ENCODE measurements at places on chromosomes 5 and 9.

DNA sequence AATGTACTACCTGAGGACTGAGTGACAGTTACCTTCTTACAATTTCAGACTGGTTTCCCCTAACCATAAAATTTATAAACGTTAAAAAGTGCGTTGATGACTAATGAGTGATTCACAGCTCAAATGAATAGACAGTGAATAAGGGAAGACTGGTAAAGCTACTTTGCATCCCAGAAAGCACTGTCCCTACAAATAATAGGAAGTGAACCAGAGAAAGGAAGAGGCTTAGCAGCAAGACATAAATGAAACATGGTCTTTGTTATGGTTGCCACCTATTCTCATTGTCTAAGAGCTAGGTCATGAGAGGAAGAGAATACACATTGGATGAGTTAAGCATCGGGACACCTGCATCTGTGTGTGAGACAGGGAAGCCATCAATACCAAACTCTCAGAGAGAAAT is 849.2 kb downstream of the TAF11L14 start:
- DNase-seq: no peak

DNA sequence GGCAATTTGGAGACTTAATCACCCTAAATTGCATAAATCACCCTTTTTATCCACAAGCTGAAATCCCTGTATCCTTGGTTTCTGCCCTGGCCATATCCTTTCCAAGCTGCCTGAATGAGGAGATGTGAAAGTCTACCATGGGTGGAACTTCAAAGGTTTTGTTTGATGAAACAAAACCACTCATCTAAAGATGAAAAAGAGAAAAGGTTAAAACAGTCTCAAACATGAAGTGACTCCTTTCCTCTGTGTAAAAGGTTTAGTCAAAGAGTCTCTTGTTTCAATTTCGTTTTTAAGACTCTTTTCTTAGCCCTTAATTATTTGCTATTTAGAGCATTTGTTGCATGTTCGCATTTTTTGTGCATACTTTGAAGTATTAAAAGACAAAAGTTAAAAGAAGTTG is 11.2 kb downstream of the SLC45A2 start:
- no peak for DNase-seq

DNA sequence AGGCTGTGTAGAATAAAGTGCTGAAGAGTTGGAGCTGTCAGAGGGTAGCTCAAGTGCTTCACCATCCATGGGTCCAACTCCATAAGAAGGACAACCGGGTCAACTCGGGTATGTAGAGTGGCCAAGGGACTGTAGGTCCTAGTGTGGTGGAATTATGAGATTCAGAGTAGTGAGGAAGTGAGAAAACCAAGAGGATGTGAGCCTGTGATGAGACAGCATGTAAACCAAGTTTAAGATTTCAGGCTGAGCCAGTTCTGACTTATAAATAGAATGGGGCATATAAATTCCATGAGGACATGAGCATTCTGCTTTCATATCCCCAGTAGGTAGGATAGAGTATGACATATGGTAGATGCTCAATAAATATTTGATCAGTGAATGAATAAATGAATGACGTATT is 96.3 kb downstream of the CFAP95 start:
- DNase-seq: no peak

DNA sequence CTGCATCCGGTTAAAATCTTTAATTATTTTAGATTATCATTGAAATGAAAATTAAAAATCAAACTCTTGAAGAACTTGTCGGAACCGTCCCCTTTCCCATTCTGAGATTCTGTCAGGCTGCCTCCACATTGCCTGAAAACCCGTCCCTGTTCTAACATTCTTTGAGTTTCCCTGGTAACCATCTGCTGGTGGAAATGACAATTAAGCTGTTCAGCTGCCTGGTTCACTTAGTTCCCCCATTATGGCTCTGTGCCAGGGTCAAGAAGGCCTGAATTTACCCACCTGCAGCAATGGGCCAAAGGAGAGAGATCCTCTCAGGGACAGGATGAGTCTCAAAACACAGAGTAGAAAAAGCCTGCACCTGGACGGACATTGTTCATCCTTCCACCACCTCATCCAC is 11.8 kb upstream of the TCOF1 start:
- DNase-seq: peak; percentile 47

GRCh38 chr5:99644822-99645221 is 716.0 kb upstream of the CHD1 start:
- no peak for DNase-seq

DNA sequence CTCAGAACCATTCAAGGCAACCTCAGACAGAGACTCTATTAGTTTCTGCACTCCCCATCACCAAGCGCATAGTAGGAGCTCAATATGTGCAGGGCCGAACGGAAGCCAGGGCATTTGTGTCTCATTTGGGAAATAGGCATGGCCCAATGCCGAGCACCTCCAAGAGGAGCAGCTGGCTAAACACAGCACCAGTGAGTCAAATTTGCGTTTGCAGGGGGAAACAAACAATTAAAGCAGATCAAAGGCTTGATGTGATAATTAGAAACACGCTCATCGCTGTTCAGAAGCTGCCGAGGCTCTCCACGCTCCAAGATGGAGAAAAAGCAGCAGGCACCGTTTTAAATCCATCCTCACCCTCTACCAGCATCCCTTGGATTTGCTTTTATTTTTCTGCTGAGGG is 225.3 kb downstream of the AGTPBP1 start:
- peak; percentile 37 for DNase-seq

- peak; percentile 34 for DNase-seq
These were observed 1.7 kb downstream of the UBE2QL1 start for GRCh38 chr5:6450319-6450833.

- DNase-seq: no peak
These were observed 233.6 kb downstream of the MAST4 start for GRCh38 chr5:66829826-66830225.

DNA sequence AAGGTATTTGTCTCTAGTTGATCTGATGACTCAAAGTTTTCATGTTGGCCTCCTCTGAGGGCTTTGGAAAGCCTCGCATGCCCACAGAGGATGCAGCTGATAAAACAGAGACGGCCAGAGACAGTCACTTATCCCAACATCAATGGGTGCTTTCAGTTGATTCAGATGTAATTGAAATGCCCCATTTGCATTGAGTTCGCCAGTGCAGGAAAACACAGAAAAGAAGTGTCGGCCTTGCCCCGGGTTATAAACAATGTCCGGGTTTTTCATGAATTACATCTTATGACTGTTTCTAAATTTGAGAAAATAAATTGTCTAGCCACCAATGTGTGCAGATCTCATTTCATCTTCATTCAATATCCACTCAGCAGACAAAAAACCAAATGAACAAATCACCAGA is 42.2 kb upstream of the ICE1 start:
- no peak for DNase-seq

- DNase-seq: no peak
These were observed 5.4 kb upstream of the MAP1B start for GRCh38 chr5:72101828-72102227.

- no peak for DNase-seq
These were observed 95.3 kb downstream of the ZNF608 start for GRCh38 chr5:124650951-124651662.

Data from NCI-H774 (cell line).